HS-27A (cell line): ENCODE measurements at places on chromosomes 12 and 14.

DNA sequence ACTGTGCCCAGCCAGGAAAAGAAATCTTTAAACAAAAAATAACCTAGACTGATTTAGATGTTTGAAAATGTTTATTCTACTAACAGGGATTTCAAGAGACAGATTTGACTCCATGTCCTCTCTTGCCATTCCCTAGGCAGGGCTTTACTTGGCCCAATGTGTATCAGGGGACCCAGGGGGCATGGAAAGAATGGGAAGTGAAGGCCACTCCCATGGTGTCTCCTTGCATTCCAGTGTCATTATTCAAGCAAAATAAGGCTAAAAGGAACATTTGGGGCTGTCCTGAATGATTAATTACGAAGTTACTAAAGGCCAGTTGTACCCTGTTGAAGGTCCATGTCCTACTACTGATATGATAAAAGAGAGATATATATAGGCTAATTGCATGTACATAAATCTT lies 151.9 kb upstream of the ATF7IP start:
- no peak for DNase-seq

GRCh38 chr12:56537546-56537945 lies 15.9 kb downstream of the RBMS2 start:
- DNase-seq, result no peak

- DNase-seq, result no peak
Measured at GRCh38 chr12:79557690-79558315, 133.0 kb downstream of the PAWR start.

DNA sequence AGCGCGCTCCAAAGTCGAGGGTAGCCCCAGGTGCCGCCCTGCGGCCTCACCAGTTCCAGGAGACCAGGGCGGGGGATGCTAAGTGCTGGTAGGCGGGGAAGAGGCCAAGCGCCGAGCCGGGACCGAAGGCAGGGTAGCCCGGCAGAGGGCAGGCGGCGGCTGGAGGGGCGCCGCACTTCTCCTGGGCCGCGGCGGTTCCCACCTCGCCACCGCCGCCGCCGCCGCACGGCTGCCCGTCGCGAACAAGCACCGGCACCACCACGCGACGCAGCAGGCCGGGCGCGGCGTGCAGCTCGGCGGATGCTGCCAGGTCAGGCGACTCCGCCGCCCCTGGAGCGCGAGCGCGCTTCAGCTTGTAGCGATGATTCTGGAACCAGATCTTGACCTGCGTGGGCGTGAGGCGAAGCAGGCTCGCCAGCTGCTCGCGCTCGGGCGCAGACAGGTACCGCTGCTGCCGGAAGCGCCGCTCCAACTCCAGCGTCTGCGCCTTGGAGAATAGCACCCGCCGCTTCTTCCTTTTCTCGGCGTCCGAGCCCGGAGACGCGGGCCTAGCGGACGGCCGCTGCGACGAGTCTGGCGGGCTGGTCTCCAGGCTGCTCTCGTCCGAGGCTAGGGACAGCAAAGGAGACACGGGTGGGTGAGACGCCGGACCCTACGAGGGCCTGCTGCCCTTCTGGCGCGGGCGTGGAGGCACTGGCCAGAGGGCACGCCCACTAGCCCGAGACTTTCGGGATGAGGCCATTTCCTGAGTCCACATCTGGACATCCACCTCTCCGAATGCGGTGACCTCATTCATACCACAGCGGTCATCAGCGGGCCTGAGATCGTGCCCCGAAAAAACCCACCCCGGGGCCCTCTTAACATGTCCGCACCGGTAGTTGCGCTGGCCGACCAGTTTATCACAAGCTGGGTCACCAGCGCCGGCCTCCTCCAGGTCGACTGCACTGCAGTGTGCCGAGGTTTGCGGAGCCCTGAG lies 1.3 kb downstream of the NKX2-8 start:
- no peak for DNase-seq

DNA sequence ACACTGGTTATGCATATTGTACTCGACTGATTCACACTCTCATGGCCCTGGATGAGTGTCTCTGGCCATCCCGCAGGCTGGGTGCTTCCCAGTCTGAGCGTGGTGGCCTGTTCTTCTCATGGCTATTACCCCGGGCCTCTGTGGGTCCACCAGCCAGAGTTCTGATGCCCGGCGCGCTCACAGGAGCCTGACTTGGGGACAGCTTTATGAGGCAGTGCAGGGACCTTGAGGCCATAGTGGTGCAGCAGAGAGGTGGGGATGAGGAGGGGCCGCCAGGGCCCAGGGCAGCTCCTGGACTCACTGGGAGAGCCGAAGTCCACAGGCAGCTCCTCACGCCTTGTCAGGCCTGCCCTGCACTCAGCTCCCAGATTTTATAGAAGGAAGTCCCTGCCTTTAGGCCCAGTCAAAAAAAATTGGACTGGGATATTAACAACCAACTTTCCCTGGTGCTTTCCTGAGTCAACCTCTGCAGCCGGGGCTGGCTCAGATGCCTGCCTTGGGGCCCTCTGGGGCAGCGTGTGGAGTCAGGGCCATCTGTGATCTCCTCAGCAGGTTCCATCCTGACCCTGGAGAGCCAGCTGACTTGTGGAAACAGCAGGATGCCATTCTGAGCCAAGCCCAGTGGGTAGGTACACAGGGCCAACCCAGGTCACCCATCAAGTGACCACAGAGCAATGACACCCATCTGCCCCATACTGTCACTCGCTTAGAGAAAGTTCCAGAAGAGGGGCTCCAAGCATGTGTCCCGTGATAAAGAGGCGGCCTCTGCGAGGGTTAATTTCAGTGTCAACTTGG lies 89.4 kb upstream of the DIO3 start:
- DNase-seq, result no peak

DNA sequence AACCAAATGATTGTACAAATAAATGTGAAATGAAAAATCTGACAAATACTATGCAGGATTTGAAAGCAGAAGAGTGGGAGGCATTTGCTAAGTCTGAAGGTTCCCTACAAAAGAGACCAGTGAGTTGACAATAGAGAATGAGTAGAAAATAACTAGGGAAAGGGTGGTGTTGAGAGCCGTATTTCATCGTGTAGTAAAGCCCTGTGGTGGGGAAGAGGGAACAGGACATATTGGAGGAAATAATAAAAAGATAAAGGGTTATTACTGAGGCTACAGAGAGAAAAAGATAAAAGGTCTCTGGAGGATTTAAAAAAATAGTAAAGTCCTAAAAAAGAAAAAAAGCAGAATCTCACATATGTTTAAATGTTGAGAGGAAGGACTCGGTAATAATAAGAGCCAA lies 268.8 kb downstream of the DUSP6 start:
- DNase-seq, result no peak

DNA sequence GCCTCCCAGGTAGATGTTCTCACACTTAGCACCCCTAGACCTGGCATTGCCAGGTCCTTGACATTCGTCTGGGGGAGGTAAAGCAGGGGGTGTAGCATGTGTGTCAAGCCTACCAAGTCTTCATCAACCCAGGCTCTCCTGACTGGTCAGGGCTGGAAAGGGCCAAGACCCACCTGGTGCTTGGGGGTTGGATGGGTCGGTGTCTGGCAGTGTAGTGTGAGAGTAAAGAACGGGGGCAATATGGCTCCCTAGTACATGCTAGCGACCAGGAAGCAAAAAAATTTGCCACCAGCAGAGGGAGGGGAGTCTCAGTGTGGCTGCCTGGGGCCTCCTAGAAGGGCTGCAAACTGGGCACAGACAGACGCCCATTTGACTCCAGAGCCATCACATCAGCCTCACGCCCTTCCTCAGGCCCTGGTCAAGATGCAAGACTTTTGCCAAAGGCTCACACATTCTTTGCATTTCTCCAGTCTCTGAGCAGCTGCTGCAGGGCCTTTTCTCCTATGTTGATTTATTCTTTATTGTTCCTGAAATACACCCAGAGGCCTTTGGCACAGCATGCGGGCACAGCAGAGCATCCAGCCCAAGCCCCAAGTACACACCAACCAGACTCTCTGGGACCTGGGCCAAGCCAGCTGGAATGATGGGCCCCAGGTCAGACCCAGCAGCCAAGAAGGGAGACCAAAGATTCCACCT lies 38.3 kb upstream of the PNMA1 start:
- DNase-seq, result no peak

DNA sequence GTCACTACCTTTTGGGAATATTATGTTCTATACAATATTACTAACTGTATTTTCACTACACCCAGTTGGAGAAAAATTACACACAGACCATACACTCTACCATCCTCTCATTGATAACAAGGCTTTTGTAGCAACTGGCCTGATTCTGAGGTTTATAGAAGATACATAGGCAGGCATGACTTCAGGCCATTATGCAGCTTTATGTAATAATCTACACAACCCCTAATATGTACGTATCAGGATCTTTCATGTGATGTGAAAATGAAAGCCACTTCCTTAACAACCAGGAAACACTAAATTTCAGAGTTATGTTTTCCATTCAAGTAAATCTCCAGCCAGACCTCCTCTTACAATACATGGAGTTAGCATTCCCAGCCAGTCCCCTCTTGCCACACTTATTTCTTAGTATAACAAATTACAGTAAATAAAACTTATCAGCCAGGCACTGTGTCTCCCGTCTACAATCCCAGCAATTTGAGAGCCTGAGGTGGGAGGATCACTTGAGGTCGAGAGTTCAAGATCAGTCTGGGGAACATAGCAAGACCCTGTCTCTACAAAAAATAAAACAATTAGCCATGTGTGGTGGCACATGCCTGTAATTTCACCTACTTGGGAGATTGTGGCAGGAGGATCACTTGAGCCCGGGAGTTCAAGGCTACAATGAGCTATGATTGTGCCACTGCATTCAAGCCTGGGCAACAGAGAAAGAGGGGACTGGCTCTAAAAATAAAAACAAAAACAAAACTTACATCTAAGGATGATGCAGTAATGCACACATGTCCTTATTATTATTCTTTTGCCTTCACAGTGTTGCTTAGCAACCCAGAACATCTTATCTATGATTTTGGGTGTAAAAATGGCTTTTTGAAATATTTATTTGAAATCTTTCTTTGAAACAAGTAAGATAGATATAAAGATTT lies 10.4 kb upstream of the OSBPL8 start:
- DNase-seq, result no peak

GRCh38 chr12:15670756-15671155 lies 118.4 kb downstream of the EPS8 start:
- no peak for DNase-seq
